GM03348 (cell line): ENCODE measurements at places on chromosomes 4 and X.

DNA sequence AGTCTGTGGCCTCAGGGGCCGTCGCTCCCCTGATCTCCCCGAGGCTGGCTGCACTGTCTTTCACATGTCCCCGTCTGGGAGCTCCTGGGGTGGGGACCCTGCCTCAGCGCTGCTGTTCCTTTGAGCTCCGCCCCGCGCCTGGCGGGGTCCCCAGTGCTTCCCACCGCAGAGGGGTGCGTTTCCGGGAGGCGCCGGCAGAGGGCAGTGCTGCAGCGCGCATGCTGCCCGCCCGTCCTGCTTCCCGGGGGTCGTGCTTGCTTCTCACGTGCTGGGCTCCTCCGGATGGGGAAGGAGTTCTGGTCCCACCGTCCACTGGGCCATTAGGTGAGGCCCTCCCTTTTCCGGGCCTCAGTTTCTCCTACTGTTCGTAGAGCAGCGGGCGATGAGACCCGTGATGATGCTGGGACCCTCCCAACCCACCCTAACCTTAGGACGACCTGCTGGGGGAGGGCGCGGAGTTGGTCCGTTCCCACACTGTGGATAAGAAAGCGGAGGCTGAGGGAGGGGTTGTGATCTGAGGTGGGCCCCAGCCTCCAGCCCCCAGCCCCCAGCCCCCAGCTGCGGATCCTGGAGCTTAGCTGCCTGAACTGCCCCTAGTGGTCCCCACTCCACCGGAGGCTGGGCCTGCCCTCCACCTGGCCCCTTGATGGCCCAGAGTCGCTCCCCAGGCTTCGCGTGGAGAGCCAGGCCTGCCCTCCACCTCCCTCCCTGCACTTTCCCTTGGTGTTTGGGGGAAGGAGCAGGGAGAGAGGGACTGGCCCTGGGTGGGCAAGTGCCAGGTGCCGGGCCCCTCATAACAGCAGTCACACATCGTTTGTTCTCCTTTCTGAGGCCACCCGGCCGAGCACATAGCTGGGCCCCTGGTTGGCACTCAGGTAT, 15.3 kb downstream of the CPZ start:
- peak; percentile 83 for DNase-seq

- DNase-seq = peak; percentile 59
Observed at GRCh38 chr4:156321203-156321602, 367.5 kb upstream of the CTSO start.

DNA sequence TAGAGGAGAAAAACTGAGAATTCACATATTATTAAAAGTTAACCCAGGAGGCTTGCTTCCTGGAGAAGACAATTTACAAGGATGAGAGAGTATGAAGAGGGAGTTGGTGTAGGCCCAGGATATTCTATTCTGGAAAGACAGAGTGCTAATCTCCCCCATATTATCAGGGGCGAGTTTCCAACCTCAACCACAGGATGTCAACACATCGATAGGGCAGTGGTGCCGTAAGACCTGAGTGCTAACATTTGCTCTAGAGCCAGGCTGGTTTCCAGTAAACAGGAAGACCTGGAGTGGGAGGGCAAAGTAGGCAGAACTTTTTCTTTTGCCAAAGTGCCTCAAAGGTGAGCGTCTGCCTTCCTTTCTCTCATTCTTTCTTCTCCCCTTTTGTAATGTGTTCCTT, 2.8 kb upstream of the AWAT1 start:
- DNase-seq = no peak

- DNase-seq = no peak
Observed at GRCh38 chr4:16467061-16467460, 240.8 kb upstream of the TAPT1 start.

DNA sequence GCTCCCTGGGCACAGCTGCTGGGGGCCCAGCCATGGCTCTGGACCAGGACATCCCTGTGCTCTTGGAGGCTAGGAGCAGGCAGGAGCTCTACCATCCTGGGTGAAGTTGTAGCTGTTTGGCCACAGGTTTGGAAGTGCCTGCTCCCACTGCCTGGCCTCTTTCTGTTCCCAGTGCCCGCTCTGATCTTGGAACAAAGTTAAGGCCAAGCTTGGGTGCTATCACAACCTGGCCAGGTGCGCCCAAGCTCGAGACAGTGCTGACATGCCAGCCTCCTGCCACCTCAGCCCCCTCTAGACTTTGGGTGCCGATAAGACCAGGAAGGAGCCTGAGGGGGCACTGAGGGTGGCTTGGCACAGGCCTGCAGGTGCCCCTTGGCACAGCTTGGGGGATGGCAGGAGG, 686.1 kb upstream of the AADAT start:
- no peak for DNase-seq

DNA sequence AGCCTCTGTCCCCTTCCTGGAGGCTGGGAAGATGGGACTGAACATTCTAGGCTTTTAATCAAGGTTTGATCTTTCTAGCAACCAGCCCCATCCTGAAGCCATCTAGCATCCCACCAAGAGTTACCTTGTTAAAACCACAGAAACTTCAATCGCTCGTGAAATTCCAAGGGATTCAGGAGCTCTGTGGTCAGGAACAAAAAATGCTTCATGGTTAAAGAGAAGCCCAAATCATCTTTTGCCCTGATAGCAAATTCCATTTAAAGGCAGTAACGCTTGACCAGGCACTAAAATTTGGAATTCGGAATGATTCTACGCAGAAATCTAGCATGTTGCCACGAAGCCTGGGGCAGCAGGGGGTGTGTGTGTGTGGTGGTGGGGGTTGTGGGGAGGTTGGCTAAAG, 47.8 kb downstream of the CASP6 start:
- no peak for DNase-seq

DNA sequence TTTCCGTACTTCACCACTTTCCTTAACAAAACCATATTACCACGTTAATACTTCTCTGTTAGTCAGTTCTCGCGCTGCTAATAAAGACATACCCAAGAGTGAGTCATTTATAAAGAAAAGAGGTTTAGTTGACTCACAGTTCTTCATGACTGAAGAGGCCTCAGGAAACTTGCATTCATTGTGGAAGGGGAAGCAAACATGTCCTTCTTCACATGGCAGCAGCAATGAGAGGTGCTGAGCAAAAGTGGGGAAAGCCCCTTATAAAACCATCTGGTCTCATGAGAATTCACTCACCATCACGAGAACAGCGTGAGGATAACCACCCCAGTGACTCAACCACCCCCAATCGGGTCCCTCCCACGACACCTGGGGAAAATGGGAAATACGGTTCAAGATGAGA, 289.8 kb upstream of the CLNK start:
- no peak for DNase-seq

GRCh38 chr4:184897895-184898294, 72.1 kb upstream of the ACSL1 start:
- no peak for DNase-seq

- DNase-seq = no peak
Observed at GRCh38 chrX:33133320-33133719, 78.0 kb downstream of the DMD start.

- no peak for DNase-seq
Observed at GRCh38 chrX:19832191-19832965, 55.0 kb downstream of the SH3KBP1 start.

DNA sequence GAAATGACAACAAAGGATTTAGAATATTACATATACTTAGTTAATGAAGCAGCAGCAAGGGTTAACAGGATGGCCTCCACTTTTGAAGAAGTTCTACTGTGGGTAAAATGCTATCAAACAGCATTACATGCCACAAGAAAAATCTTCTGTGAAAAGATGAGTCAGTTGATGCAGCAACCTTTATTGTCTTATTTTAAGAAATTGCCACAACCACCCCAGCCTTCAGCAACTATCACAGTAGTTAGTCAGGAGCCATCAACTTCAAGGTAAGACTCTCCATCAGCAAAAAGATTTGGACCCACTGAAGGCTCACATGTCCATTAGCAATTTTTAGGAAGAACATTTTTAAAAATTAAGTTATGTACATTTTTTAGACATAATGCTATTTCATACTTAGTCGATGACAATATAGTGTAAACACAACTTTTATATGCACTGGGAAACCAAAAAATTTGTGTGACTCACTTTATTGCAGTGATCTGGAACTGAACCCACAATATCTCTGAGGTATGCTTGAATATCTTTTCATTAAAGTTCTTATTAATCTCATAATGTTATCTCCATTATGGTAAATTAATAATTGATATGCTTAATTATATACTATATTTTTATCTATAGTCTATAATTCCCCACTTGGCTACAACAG, 81.2 kb downstream of the SPCS3 start:
- peak; percentile 36 for DNase-seq

DNA sequence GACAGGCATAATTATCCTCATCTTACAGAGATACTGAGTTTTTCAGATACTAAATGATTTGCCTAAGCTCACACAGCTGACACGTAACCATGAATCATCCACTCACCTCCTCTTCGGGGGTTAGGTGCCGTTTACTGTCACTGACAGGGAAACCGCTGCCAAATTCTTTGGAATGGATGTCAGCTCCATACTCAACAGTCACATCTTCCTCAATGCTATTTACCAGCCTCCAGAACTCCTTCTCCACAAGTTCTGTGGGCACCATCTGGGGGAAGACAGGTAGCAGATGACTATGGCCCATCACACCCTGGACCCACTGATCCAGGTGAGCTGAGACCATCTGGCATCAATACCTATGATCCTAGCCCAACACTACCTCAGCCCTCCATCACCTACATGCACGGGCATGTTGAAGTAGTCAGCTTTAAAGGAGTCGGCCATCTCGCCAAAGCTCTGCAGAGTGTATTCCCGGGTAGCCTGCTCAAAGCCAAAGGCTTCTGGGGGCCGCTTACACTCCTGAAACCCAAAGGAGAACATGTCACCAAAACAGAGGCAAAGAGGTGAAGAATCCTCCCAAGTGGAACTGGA, 13.5 kb downstream of the KDM5C start:
- no peak for DNase-seq

DNA sequence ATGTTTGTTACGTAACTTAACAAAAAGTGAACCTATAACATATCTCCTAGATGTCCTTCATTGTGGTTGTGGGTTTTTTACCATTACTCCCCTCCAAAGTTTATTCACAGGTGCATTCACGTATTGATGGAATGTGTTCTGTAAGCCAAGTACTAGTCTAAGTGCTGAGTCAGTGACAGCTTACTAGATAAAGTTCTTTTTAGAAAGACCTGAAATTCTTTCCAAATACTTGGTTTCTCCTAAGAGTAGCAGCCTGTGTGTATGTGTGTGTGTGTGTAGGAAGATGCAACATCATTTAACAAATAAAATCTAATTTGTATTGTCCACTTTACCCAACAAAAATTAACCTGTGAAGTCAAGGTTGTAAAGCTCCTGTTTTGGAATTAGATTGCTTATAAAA, 22.1 kb downstream of the NAP1L5 start:
- DNase-seq = no peak

- DNase-seq = no peak
Observed at GRCh38 chrX:12496343-12496742, 294.9 kb upstream of the PRPS2 start.

GRCh38 chr4:41880022-41880837, 55.0 kb upstream of the TMEM33 start:
- no peak for DNase-seq

DNA sequence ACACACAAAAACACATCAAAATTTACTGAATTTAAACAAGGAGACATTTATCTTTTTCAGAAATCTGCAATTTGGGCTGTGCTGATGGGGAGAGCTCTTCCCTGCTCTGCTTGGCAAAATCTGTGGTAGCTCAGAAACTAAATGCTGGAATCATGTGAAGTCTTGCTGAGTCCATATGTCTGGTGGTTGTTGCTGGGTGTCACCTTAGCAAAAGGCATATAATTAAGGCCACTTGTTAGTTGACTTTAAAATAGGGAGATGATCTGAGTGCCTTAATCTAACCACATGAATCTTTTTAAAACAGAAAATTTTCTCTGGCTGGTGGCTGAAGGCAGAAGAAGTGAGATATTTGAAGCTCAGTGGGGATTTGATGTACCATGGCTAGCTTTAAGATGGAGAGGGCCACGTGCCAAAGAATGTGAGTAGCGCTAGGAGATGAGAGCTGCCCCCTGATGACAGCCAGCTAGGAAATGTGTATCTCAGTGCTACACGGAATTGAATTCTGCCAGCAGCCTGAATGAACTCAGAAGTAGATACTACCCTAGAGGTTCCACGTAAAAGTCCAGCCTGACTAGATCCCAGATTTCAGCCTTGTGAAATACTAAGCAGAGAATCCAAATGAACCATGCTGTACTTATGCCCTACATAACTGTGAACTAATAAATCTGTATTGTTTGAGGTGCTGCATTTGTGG, 7.6 kb upstream of the GUF1 start:
- no peak for DNase-seq

DNA sequence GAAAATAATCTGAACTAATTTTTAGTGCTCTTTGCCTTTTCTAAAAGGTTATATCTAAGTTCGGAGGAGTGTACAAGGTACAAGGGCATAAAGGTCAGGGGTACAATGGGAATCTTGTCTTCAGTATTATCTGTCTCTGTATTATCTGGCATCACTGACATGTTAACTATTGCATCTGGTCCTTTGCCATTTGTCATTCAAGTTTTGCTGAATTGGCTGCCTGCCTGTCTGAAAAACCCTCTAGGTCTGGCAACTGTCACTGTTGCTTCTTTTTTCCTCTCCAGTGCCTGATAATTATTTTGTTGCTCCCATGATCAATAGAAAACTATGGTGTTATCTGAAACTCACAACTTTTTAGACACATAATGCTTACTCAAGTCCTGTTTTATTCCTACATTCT, 112.5 kb upstream of the STK26 start:
- no peak for DNase-seq

DNA sequence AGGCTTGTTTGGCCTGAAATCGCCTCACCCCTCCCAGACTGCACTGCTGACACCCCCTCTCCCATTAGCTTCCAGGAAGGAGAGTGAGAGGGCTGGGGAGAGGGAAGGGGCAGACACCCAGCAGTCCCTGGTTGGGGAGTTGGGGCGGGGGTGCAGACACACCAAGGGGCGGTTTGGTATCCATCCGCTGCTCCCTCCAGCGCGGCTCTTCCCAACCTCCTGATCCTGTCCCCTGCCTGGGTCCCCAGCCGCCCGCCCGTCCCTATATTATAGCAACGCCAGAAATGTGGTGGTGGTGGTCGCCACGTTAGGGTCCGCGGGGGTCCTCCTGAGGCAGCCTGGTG, 24.9 kb downstream of the GPRASP3 start:
- DNase-seq = no peak

DNA sequence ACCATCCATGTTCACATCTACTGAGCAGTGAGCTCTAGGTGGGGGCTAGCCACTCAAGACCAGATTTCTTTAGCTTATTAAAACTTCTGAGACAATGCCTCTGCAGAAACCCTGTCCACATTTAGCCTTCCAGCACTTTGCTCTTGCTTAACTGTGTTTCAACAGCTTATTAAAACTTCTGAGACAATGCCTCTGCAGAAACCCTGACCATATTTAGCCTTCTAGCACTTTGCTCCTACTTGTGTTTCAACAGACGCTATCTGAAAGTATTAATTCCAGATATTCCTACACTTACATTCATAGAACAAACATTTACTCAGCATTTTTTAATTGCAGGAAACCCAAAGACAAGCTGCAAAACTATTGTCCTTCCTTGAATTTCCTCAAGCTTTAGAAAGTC, 91.9 kb downstream of the SEL1L3 start:
- no peak for DNase-seq
